EH (cell line): ENCODE measurements at places on chromosomes 11 and 22.

- peak; percentile 78 for DNase-seq
These were observed at the start of gene TYMP for GRCh38 chr22:50529897-50530579. Gene TYMP (minus strand): TSS chr22:50530012. CDS start chr22:50529709, 303 bp downstream.

- DNase-seq: peak; percentile 8
These were observed 663.7 kb upstream of the B3GAT1 start for GRCh38 chr11:135075740-135076139.

- DNase-seq: no peak
These were observed 414.6 kb upstream of the LARGE1 start for GRCh38 chr22:34334893-34335292.

- no peak for DNase-seq
These were observed 42.1 kb upstream of the ATXN10 start for GRCh38 chr22:45629469-45630089.

GRCh38 chr11:64641596-64642417 is 50.8 kb downstream of the SLC22A12 start:
- DNase-seq: no peak

GRCh38 chr11:11463405-11463804 is 110.4 kb upstream of the CSNK2A3 start:
- DNase-seq: peak; percentile 61

DNA sequence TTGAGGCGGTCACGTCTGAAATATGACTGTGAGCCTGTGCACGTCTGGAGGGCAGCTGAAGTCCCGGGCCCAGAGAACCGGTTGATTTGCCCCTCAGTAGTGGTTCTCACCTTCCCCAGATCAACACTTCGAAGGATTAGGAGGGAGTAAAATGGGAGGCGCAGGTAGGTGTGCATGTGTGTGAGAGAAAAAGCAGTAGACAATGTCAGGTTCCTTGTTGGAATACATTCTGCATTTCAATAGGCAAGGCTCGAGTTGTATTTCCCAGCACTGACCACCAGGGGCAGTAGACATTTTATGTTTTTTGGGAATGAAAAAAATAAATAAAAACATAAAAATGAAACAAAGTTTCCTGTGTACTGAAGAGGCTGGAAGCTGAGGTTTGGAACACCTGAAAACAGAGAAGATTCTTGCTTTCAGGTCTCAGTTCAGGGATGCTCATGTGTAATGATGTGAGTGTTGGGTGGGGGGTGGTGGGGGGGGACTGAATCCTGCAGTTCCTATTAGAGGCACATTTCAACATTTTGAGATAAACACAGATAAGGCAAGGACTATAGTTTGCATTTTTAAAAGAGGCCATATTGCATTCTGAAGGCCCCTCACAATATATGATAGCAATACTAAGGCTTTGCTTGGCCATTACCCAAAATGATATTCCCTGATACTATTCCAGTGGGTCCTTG is 333.9 kb downstream of the CADM1 start:
- peak; percentile 23 for DNase-seq

GRCh38 chr22:29328055-29328454 is 12.6 kb upstream of the RASL10A start:
- no peak for DNase-seq

DNA sequence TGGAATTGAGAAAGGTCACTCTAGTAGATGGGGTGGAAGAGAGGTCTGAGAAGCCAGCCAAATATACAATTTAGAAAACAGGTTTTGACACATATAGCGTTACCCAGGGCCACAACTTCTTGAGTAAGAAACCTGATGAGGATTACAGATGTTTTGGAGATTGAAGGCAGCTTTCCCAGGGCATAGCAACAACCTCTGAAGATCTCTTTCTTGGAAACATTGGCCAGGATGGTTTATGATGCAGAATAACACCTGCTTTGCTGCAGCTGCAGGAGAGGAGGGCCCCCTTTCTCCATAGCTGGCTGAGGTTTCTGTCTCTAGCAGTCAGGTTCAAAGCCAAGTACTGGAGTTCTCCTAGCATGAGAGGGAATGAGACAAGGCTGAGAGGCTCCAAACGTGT is 75.1 kb upstream of the NUP50 start:
- DNase-seq: no peak

DNA sequence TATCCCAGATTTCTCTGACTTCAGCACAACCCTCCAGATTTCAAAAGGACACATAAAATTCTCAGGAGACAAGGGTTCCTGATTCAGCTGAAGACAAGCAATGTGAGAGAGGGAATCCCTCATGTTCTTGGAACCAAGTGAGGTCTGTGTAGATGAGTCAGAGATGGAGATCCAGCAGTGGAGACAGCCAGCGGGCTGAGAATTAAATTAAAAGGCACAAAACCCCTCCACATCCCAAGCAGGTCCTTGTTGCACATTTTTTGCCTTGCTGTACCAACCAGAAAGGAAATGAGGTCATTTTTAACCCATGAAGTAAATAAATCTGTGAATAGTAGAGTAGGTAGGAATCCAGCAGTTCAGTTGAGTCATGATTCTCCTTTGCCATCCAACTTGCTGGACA is 9.7 kb downstream of the MTNR1B start:
- peak; percentile 85 for DNase-seq

GRCh38 chr22:50020606-50021005 is 8.0 kb upstream of the IL17REL start:
- DNase-seq: no peak

DNA sequence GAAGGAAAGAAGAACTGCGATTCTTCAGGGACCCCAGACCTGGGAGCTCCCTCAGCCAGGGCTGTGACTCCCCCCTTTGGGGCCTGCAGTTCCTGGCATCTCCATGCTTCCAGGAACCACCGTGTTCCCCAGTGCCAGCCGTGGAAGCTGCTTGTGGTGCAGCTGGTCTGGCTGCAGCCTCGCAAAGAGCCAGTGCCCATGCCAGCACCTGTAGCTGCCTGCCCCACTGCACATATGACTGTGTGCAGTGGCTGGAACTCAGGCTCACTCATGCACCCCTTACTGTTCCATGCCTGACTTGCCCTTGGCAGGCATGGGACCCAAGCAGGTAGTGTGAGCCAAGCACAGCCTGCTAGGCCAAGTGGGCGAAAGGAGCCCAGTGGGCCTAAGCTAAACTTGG is 401.3 kb downstream of the LRRC4C start:
- DNase-seq: no peak

- DNase-seq: no peak
These were observed 3.9 kb downstream of the TNNT3 start for GRCh38 chr11:1923201-1923956.

DNA sequence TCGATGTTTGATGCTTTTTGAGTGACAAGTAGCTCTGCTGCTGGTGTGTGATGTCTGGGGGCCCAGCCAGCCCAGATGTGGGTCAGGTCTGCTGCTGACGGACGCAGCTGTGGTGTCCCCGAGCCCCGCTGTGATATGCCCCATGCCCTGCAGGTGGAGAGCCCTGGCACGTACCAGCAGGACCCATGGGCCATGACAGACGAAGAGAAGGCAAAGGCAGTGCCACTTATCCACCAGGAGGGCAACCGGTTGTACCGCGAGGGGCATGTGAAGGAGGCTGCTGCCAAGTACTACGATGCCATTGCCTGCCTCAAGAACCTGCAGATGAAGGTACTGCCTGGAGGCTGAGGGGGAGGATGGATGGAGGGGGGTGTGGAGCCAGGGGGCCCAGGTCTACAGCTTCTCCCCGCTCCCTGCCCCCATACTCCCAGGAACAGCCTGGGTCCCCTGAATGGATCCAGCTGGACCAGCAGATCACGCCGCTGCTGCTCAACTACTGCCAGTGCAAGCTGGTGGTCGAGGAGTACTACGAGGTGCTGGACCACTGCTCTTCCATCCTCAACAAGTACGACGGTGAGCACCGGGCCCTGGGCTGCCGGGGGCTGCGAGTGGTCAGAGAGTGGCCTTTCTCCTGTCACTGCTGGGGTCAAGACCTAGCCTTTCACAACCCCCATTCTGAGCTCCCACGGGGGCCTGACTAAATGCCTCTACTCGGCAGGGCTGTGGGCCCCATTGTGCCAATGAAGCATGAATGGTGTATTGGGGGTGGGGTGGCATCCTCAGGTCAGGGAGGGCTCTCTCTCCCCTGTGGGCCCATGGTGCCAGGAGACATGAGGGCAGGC is 7.3 kb downstream of the AIP start:
- no peak for DNase-seq

DNA sequence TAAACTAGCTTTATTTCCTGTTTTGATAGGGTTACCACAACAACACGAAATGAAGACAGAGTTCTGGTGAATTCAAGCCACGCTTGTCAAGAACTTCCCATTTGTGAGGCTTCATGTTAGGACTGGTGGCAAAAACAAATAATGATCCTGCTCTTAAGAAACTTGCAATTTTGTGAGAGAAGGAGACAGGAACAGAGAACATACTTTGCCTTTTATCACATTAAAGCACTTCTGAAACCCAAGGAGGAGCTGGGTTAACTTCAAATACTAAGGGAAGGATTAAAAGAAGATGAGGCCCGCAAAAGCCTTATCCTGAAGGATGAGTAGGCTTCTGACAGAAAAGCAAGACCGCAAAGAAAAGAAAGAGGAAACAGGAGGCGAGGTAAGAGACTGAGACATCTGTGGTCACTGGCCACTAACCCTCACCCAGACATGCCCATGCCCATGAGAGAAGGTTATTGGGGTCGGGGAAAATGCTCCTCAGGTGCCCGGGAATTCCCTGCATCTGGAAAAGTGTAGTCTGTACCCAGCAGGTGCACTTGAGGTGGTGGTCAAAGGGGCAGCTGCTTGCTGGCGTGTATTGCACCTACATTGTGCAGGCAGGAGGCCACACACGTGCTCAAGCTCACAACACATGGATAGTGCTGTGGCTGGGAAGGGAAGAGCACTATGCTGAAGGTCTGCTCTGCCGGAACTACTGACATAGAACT is 50.5 kb downstream of the MAPK1 start:
- peak; percentile 91 for DNase-seq

- DNase-seq: peak; percentile 38
These were observed 9.9 kb downstream of the NAP1L4 start for GRCh38 chr11:2982214-2982613.

DNA sequence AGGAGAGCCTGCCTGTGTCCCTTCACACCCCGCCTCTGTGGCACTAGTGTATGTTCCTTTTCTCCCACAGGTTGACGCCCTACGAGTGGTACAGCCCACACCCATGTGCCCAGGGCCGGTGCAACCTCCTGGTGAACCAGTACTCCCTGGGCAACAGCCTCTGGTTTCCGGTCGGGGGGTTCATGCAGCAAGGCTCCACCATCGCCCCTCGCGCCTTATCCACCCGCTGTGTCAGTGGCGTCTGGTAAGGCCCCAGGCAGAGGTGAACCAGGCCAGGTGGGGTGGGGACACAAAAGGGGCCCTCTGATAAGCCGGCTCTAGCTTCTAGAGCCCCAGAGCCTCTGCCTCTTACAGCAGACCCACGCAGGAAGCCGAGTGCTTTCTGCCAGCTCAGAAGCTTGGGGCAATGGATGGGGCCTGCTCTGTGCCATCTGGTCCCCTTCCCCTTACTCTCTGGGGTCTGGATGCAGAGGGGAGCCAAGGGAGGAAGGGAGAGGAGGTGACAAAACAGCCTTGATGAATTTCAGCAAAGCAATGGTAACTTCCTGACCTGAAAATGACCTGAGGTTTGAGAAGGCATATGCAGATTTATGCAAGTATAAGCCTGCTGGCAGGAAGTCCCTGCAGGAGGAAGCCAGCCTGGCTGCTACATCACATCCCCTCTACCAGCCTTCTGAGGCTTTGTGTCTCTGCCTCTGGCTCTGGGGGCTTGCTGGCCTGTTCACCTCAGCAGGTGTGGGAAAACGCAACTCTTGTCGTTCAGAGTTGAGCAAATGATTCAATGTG is 67.0 kb upstream of the TBCEL start:
- no peak for DNase-seq

GRCh38 chr11:131925829-131926228 is 555.4 kb downstream of the NTM start:
- DNase-seq: peak; percentile 19

DNA sequence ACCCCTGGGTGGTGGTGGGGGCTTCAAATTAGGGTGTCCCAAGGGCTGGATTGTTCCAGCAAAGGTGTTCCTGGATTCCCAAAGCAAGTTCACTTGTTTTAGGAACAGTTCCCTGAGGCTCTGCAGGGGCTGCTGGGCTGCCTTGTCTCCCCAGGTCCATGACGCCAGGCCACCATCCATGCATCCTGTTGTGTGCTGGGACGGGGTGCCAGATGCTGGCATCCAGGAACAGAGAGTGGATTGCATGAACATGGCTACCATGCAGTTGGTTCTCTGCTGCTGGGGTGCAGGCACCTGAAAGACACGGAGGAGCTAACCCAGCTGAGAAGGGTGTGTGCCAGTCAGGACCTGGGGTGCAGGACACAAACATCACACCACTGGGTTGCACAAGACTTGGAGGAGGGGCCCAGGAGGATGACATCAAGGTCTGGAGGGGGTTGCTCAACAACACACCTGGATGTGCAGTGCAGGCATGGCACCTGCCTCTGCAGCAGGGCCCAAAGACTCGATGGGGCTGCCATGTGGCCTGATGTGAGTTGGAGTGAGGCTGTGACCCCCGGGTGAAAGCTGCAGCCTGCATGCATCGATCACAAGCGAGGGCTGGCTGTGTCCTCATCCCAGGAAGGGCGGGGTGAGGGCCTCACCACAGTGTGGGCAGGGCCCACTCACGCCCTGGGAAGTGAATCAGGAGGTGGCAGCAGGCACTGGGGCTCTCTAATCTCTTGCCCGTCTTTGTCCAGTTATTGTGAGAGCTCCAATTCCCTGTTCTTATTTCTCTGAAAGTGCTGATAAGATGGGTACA is 74.0 kb upstream of the CLDN5 start:
- no peak for DNase-seq

GRCh38 chr11:63738720-63739360 is 29.7 kb downstream of the ZFTA start:
- DNase-seq: peak; percentile 79
